Activated CD4-positive, alpha-beta T cell treated with anti-CD3 and anti-CD28 coated beads, Interleukin-2, amount 10 ng/mL, durations not matched to agents 24 days and 14 days (primary cell): ENCODE measurements at places on chromosomes 1 and 21.

DNA sequence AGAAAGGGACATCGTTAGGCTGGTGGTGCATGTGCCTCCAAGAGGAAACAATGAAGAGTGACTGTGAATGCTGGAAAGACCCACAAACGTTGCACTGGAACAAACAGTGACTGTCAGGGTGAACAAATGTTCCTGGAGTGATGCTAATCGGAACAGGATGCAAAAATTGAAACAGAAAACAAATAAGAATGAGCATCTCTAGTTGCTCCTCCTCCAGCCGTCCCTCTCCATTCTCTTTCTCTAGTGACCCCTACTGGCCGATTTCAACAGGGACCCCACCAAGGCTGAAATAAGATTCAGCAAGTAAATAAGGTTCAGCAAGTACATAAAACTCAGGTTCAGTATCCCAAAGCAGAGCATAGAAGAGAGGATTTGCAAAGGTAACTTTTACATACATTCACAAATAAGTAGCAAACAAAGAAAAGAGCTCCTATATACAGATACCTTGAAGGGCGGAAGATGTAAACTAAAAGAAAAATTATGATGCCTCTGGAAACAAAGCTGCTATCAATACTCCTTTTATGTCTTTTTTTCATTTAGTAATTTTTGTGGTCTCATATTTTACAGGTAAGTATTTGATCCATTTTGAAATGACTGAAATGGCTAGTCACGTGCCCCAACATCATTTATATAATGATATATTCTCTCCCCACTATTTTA is 836.1 kb upstream of the ADAMTS5 start:
- no peaks in the 10 kb centered on the region for H3K4me1 ChIP-seq
- no peaks in the 10 kb centered on the region for H3K36me3 ChIP-seq
- H3K4me3 ChIP-seq: no peak overlapping the region
- H3K27ac ChIP-seq: no peak overlapping the region

DNA sequence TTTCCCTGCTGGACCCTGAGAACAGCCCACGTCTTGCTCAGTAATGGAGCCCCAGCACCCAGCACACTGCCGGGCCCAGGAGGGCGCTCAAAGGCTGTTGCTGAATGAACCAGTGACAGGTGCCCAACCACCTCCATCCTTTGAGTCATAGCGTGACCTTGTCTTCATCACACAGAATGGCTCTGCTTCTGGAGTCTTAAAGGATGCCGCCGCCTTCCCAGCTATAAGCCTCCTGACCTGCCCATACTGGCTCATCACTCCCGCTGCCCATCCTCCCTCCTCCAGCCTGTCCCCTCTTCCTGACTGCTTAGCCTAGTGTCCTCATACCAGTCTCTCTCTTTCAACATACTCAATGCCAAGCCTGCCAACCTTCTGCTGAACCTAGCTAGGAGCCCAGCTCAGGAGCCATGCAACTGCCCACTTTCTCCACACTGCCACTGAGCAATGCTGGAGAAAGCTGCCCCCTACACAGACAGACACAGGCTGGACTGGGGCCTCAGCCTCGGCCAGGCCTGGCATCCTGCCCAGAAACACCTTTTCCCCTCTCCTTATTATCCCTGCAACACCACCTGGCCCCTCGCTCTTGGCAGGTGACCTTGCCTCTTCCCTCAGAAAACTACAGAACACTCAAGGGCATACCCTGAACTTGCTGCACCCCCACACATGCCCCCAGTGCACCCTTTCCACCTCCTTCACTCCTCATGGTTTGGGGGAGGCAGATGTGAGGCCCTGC is 14.1 kb downstream of the TTC39A start:
- H3K4me3 ChIP-seq: no peak overlapping the region
- H3K4me1 ChIP-seq: peaks cover 14% of the 10 kb centered on the region
- DNase-seq: no peak
- no peak overlapping the region for H3K27ac ChIP-seq

- peaks cover 15% of the 10 kb centered on the region for H3K27me3 ChIP-seq
- no peaks in the 10 kb centered on the region for H3K36me3 ChIP-seq
- no peak overlapping the region for H3K4me3 ChIP-seq
- no peak overlapping the region for H3K27ac ChIP-seq
- no peak for DNase-seq
These were observed 91.9 kb downstream of the IGSF21 start for GRCh38 chr1:18199462-18199861.

DNA sequence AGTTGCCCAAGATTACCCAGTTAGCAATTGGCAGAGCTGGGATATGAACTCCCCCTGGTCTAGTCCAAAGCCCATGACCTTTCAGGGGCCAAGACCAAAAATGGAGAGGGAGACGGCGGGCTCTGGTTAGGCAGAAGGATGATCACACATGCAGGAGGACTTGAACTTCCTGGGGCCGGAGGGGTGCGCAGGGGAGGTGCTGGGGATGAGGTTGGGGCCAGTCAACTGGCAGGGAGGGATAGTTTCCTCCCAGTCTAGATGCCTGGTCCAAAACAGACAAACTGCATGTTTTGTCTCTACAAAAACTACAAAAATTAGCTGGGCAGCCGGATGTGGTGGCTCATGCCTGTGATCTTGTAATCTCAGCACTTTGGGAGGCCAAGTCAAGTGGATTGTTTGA is 78.1 kb downstream of the NKAIN1 start:
- peaks cover 4% of the 10 kb centered on the region for H3K27me3 ChIP-seq
- H3K4me1 ChIP-seq: peaks cover 9% of the 10 kb centered on the region
- peak overlapping the region; percentile 51 for H3K27ac ChIP-seq

GRCh38 chr21:35303085-35303484 is 254.0 kb upstream of the RUNX1 start:
- H3K27ac ChIP-seq: no peak overlapping the region
- DNase-seq: no peak
- no peak overlapping the region for H3K4me3 ChIP-seq
- H3K36me3 ChIP-seq: no peaks in the 10 kb centered on the region
- H3K27me3 ChIP-seq: peaks cover 3% of the 10 kb centered on the region
- no peaks in the 10 kb centered on the region for H3K4me1 ChIP-seq

GRCh38 chr1:104163912-104164476 is 414.3 kb downstream of the AMY1C start:
- H3K36me3 ChIP-seq: no peaks in the 10 kb centered on the region
- no peak for DNase-seq
- no peaks in the 10 kb centered on the region for H3K4me1 ChIP-seq
- no peak overlapping the region for H3K4me3 ChIP-seq
- H3K27ac ChIP-seq: no peak overlapping the region

DNA sequence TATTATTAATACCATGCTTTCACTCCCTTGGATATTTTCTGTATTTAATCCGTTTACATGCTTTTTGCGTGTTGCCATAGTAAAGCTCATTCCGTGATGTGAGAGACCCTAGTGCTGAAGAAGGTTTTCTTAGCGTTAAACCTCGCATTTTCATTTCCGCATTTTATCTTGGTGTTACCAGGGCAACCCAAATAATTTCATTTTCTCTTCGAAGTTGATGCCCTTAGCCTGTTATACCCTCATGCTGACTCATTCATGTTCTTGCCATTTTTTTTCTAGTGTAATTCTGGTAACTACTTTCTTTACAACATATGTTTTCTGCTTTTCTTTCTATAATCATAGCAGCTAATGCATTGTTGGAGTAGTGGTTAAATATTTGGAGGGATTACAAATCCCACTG is 37.2 kb downstream of the LRRC8C start:
- peaks cover 51% of the 10 kb centered on the region for H3K36me3 ChIP-seq
- peak; percentile 70 for DNase-seq
- peaks cover 73% of the 10 kb centered on the region for H3K4me1 ChIP-seq
- no peaks in the 10 kb centered on the region for H3K27me3 ChIP-seq
- H3K4me3 ChIP-seq: peak overlapping the region; percentile 30

GRCh38 chr1:205375835-205376545 is 19.3 kb upstream of the KLHDC8A start:
- no peak for DNase-seq
- H3K4me1 ChIP-seq: peaks cover 11% of the 10 kb centered on the region
- H3K36me3 ChIP-seq: no peaks in the 10 kb centered on the region
- H3K27ac ChIP-seq: no peak overlapping the region

- DNase-seq: no peak
- H3K36me3 ChIP-seq: no peaks in the 10 kb centered on the region
- no peaks in the 10 kb centered on the region for H3K27me3 ChIP-seq
- H3K4me3 ChIP-seq: no peak overlapping the region
- no peak overlapping the region for H3K27ac ChIP-seq
These were observed 2.1 kb downstream of the S100A16 start for GRCh38 chr1:153610811-153611301.

- H3K4me3 ChIP-seq: no peak overlapping the region
- no peak overlapping the region for H3K27ac ChIP-seq
- H3K4me1 ChIP-seq: no peaks in the 10 kb centered on the region
- H3K27me3 ChIP-seq: no peaks in the 10 kb centered on the region
- H3K36me3 ChIP-seq: no peaks in the 10 kb centered on the region
These were observed 895.6 kb downstream of the TTLL7 start for GRCh38 chr1:83103341-83103740.

- no peaks in the 10 kb centered on the region for H3K27me3 ChIP-seq
- DNase-seq: peak; percentile 78
- H3K4me3 ChIP-seq: no peak overlapping the region
- peaks cover 66% of the 10 kb centered on the region for H3K4me1 ChIP-seq
These were observed 11.5 kb upstream of the KCNAB2 start for GRCh38 chr1:6033986-6034749.

GRCh38 chr1:162916407-162916806 is 55.4 kb upstream of the CCDC190 start:
- no peak for DNase-seq
- H3K36me3 ChIP-seq: no peaks in the 10 kb centered on the region
- no peaks in the 10 kb centered on the region for H3K4me1 ChIP-seq
- peaks cover 4% of the 10 kb centered on the region for H3K27me3 ChIP-seq
- no peak overlapping the region for H3K4me3 ChIP-seq

DNA sequence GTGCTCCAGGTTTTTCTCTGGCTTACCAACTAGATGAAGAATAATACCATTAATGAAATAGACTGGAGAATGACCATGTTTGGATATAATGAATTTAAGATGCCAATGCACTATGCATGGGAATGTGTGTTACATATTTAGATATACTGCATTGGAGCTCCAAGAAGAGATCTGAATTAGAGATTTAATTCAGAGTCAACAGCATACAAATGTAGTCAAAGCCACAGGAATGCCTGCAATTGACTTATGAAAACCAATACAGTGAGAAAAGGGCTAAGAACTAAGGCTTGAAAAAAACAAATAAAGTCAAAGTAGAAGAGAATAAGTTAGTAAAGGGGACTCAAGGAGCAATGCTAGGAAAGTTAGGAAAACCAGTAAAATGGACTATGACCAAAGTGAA is 59.1 kb downstream of the USP24 start:
- H3K27me3 ChIP-seq: no peaks in the 10 kb centered on the region
- peaks cover 61% of the 10 kb centered on the region for H3K36me3 ChIP-seq
- H3K27ac ChIP-seq: no peak overlapping the region
- no peak overlapping the region for H3K4me3 ChIP-seq
- peaks cover 20% of the 10 kb centered on the region for H3K4me1 ChIP-seq

- peak overlapping the region; percentile 59 for H3K27ac ChIP-seq
- peaks cover 20% of the 10 kb centered on the region for H3K4me1 ChIP-seq
- H3K36me3 ChIP-seq: peaks cover 51% of the 10 kb centered on the region
These were observed 34.3 kb upstream of the RAP1GAP start for GRCh38 chr1:21703318-21703963.

DNA sequence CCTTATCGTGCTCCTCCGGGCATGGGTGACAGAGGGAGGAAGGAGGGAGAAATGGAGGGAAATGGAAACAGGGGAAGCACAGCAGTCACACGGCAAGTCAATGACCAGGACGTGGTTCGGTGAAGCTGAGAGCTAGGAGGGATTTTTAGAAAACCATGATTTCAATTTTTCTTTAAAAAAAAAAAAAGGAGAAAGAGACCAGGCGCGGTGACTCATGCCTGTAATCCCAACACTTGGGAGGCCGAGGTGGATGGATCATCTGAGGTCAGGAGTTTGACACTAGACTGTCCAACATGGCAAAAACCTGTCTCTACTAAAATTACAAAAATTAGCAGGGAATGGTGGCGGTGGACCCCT is 776 bp upstream of the TNFRSF9 start:
- H3K36me3 ChIP-seq: peaks cover 21% of the 10 kb centered on the region
- DNase-seq: no peak
- peak overlapping the region; percentile 78 for H3K4me3 ChIP-seq
- peak overlapping the region; percentile 86 for H3K27ac ChIP-seq
- peaks cover 19% of the 10 kb centered on the region for H3K27me3 ChIP-seq

- H3K27ac ChIP-seq: no peak overlapping the region
- no peak overlapping the region for H3K4me3 ChIP-seq
- DNase-seq: no peak
- H3K27me3 ChIP-seq: no peaks in the 10 kb centered on the region
- no peaks in the 10 kb centered on the region for H3K4me1 ChIP-seq
These were observed 154.2 kb upstream of the DAB1 start for GRCh38 chr1:57578099-57578498.

DNA sequence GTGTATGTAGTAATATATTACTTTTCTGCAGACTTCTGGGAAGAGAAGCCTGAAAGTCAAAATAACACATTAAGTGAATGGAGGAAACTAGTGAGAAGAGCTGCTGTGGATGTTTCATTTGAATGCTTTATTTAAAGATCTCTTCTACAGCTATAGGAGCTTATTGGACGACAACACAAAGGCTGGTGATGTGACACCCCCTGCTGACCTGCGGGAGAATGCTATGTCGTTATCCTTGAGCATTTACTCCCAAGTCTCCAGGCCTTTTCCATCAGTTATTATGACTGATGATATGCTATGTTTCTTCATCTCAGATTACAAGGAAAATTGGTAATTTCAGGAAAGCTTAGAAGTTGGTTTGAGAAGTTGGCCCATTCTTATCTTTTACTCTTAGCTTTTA is 22.3 kb upstream of the PLA2G4A start:
- H3K4me1 ChIP-seq: no peaks in the 10 kb centered on the region
- no peak overlapping the region for H3K27ac ChIP-seq
- DNase-seq: no peak
- H3K4me3 ChIP-seq: no peak overlapping the region

- H3K27ac ChIP-seq: peak overlapping the region; percentile 87
- no peaks in the 10 kb centered on the region for H3K27me3 ChIP-seq
- DNase-seq: peak; percentile 72
- H3K4me3 ChIP-seq: peak overlapping the region; percentile 70
These were observed 63.7 kb downstream of the MACF1 start for GRCh38 chr1:39268112-39268581.

GRCh38 chr1:36453051-36453450 is 2.8 kb upstream of the OSCP1 start:
- no peak overlapping the region for H3K4me3 ChIP-seq
- peaks cover 28% of the 10 kb centered on the region for H3K36me3 ChIP-seq
- peaks cover 32% of the 10 kb centered on the region for H3K4me1 ChIP-seq
- DNase-seq: no peak
